GM23248 (cell line): ENCODE measurements at places on chromosomes 13 and 19.

- DNase-seq, result peak; percentile 32
Observed at GRCh38 chr13:98390086-98390715, 186.7 kb downstream of the STK24 start.

DNA sequence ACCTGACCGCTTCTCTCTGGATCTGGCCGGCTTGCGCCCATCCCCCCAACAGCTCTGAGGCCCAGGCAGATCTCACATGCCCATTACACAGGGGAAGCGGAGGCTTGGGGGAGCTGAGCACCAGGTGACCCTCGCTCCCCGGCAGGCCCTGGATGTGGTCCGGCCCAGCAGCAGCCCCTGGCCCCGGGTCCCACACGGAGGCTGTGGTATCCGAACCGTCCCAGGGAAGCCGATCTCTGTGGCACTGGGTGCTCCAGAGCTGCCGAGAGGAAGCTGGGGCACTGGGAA is 27.7 kb downstream of the SBNO2 start:
- no peak for DNase-seq

DNA sequence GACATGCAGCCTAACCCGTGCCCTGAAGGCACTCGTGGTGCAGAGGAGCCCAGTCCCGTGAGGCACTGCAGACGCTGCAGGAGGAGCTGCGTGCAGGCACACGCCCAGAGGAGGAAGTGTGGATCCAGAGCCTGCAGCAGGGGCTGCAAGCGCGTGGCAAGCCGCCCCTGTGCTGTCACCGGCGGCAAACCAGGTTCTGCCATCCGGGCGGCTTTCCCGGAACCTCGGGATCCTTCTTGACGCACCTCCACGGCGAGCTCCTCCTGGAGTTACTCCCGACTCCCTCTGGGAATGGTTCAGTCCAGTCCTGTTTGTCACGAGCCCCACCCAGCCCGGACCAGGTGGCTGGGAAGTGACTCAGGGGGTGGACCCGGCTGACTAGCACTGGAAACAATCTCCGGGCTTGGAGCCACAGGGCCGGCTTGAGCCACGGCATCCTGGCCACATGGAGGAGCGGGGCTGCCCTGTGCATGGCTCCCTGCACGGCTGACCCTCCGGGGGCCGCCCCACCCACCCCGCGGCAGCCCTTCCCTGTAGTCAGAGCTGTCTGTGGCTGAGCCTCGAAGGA is 10.2 kb downstream of the DPP9 start:
- DNase-seq, result peak; percentile 99

DNA sequence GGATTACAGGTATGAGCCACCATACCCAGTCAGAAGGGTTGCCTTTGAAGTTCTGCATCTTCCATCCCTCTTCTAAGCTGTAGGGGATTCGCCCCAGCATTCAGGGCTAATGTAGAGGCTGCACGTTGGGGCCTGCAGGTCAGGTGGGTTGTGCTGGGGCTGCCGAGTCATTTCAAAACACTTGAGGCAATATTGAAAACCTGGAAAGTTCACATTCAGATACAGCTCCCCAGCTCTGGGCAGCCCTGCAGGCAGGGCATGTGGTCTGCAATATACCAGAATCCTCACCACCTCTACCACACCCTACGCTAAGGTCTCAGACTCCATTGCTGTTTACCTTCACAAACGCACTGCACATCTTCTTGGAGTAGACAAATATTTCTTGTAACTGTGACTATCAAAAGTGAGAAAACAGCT is 24.6 kb downstream of the CCNE1 start:
- no peak for DNase-seq

DNA sequence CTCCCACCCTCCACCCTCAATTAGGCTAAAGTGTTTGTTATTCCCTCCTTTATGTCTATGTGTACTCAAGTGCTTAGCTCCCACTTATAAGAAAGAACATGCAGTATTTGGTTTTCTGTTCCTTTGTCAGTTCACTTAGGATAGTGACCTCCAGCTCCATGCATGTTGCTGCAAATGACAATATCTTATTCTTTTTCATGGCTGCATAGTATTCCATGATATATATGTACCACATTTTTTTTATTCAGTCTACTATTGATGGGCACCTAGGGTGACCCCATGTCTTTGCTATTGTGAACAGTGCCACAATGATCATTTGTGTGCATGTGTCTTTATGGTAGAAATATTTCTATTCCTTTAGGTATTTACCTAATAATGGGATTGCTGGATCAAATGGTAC is 114.3 kb downstream of the DLEU7 start:
- DNase-seq, result no peak

GRCh38 chr13:101007245-101007644 is 332.6 kb upstream of the TMTC4 start:
- no peak for DNase-seq

DNA sequence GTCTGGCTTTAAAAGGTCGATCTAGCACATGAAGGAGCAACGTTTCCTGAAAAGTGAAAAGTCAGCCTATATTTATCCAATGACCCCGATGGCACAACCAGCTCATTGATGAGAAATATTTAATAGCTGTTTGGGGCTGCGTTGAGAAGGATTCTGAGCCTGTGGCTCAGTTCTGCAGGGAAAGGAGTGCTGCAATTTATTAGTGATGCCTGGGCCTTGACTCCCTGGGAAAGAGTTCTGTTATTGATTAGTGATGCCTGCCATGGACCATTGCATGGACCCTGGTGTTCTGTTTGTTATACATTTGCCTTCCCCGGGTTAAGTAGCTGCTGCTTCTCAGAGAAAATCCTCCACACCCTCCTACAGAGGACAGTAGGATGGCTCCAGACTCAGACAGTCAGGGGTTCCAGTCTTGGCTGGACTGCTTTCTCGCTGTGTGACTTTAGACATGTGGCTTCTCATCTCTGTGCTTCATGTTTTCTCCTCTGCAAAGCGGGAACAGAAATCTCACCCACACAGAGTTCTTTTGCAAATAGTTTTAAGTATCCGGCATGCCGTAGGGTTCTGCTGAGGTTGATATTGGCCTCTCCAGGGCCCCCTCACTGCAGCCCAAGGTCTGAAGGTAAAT is 17.7 kb upstream of the PTPRS start:
- DNase-seq, result peak; percentile 25

DNA sequence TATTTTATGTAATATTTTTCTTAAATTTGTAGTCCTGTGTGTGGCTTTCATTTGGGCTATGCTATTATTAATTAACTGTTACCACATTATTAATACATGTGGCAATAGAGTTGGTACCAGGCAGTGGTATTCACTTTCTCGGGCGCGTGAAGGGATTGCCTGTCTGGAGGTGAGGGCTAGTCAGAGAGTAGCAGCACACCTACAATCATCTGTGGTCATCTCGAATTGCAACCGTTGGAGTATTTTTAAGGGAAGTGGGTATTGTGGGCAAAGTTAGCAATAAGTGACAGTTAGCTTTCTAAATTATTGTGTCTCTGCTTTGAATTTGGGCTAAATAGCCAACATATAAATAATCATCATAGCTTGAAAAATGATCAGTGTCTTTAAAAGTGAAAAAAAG is 20.0 kb upstream of the GPR18 start:
- no peak for DNase-seq

GRCh38 chr13:71240911-71241310 is 626.1 kb downstream of the DACH1 start:
- DNase-seq, result no peak

- no peak for DNase-seq
Observed at GRCh38 chr13:79663435-79663834, 182.5 kb downstream of the NDFIP2 start.

- DNase-seq, result no peak
Observed at GRCh38 chr19:11473725-11474124, 7.1 kb downstream of the ELAVL3 start.

- DNase-seq, result no peak
Observed at GRCh38 chr19:20005741-20006140, 33.6 kb downstream of the ZNF682 start.

DNA sequence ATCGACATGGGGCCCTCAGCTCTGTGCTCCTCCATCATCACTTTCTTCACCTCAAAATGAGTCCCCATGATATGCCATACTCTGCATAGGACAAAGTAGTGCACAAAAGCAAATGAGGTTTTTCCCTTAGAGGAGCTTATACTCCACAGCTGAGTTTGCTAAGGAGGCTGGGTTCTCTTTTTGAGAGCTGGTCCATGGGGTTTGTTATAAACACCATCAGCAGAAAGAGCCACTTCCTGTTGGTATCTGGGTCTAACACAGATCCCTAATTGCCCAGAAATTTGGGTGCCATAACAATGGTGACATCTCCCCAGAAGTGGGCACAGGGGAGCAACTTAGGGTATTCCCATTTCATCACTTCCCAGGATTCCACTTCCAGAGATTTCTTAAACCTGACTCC is 395.7 kb downstream of the FOXO1 start:
- no peak for DNase-seq

DNA sequence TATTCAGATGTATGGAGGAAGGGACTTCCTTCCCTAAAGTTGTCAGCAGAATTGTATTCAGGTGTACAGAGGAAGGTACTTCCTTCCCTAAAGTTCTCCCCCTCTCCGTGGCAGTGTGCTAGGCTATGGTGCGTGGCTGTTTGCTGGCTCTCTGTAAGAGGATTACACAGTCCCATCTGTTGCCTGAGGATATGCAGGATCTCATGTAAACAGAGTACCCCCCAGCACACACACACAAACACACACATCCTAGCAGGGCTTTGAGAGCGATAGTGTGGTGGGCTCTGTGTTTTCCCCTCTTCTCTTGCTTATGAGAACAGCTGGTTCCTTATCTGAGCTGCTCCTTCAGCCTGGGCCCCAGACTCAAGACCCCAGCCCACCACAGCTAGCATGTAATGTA is 10.3 kb downstream of the NEK5 start:
- DNase-seq, result no peak

DNA sequence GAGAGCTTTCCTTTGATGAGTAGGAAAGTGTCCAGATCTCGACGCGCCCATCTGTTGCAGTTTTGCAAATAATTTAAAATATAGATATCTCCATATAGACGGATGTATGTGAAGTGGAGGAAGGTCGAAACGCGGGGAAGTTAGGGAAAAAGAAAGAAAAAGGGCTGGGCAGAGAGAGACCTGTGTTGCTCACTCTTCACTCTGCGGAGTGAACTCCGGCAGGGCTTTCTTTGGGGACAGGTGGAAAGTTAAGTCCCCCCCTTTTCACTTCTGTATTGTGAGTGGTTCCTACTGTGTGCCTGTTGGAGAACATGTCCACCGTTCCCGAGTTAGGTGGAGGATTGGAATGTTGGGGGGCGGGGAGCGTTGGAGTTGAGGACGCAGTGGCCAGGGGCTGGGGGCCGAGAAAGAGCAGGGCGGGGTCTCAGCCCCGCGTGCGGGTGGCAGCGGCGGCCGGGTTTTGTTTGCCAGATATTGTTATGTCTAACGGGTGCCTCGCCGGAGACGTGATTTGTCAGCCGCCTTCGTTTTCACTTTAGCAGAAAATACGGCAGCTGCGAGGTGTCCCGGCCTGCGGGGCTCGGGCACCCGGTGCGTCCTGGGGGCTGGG is 145.1 kb upstream of the ZNF536 start:
- DNase-seq, result no peak

GRCh38 chr19:37928527-37929286 is 21.7 kb downstream of the SIPA1L3 start:
- DNase-seq, result no peak

GRCh38 chr13:24032252-24032651 is 128.3 kb upstream of the SPATA13 start:
- peak; percentile 82 for DNase-seq

DNA sequence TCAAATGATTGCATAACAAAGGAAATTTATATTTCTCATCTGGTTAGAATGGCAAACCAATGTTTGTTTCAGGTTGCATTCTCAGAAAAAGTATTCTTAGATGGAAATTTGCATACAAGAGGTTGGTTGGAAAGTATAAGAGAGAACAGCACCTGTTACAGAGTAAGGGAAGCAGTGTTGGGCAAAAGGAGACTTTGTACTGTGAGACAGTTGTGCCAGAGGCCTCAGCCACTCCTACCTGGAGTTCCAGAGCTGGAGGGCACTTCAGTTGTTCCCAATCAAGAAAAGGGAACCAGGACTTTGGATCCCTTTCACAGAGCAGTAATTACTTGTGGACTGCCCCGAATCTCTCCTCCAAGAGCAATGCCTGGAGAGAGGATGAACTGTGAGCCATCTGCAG is 81.8 kb downstream of the SPRY2 start:
- DNase-seq, result no peak

DNA sequence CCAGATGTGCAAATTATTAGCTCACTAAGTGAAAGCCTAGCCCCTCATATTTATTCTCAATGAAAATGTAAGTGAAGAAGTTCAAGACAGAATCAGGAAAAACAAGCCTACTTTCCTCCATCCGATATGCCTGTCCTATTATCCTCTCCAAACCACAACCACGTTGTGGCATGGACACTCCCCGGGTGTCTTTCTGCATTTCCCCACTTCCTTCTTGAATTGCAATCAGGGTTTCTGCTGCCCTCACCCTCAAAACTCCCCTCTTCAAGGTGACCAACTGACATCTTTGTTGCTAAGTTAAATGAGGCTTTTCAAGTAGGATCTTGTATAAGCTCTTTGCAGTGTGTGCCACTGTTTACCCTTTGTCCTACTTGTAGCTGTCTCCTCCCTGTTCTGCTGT is 11.8 kb downstream of the SLC25A30 start:
- no peak for DNase-seq

- peak; percentile 2 for DNase-seq
Observed at GRCh38 chr13:73602295-73602694, 531.9 kb downstream of the KLF12 start.

DNA sequence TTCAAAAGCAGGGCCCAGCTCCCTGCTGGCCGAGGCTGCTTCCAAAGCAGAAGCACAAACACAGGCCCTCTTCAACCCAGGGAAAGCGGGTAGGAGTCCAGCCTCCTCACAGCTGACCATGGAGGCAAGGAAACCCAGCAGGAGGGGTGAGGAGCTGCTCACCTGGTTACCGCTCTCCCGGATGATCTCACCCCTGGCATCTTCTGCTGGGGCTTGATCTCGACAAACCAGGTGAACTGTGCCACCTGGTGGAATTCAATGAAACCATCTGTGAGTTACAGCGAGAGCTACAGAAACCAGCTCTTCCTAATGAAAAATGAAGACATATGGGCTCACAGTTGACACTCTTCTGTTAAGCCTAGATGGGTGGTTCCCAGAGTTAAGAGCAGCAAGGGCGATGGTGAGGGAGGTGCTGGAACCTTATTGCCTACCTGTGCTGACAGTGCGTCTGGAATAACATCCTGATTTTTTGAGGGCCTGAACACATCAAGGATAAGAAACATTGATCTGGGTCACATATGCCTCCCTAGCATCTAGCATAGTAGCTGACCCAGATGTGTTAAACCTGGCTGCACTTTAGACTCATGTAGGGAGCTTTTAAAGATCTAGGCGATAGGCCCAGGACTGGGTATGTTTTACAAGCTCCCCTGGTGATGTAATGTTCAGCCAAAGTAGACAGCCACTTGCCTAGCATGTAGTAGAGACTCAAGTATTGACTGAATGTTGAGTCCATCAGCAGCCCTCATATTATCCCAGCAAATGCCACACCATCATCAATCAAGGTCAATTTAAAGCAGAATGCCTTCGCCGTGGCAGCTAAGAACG is 6.1 kb downstream of the DHRS12 start:
- DNase-seq, result peak; percentile 56
